ENCODE measurements at places on chromosomes 11 and 22.

DNA sequence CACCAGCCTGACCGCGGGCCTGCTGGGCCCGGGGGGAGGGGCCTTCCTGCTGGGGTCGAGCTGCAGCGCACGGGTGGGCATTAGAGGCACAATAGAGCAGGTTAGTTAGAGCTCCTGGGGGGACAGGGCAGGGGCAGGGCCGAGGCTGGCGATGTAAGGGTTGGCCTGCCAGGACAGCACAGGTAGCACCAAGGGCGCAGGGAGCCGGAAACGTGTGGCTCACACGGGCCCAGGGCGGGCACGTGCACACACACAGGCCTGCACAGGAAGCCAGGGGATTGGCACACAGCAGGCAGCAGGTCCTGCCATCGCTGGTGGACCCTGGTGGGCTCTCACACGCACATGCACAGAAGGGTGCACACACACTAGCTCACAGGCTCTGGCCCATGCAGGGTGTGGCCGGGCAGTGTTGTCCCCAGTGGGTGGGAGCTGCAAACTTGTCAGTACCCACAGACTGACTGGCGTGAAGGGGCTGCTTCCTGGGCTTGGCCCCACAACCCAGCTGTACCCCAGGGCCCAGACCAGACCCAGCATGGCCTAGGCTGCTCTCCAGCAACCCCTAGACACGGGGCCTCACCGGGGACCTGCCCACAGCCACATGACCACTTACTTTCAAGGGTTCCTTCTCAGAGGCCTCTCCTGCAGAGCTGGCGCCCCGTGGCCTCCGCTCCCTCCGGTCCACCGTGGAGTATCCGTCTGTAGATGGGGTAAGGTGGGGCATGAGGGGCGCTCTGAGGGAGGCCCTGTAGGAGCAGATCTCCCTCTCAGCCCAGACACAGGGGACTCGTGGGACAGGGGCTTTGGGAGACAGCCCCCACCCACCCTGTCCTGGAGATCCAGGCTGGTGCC is 29.9 kb upstream of the TXNRD2 start:
- DNase-seq, result no peak

DNA sequence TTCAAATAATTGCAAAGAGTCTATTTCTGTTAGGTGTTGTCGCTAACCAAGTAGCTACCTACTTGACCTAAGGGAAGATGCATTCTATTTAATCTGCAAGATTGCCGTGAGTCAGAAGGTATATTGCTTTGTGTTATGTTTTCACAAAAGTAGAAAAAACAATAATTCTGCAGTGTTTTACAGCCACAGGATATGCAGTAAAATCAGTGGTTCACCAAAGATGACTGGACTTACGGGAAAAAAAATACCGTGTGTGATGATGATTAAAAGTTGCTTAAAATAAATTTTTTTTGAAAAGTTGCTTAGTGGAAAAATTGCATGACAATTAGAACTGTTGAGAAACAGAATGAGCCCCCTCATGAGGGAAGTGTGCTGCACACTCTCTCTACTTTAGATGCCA is 209.1 kb downstream of the DDX10 start:
- DNase-seq, result no peak

DNA sequence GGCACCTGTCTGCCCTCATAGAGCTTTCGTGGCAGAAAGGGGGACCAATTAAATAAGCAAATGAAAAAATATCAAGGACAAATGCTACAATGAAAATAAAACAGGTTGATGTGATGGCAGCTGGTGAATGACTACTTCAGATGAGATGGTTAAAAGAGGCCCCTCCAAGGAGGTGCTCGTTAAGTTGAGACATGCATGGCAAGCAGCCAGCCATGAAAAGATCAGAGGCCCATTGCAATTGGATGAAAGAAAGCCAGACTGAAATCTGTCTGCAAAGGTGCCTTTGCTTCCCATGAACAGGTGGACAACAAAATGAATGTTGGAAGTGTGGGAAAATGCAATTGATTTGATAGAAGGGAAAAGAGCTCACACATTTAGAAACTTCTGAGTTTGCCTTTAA is 848 bp upstream of the TRPC6 start:
- no peak for DNase-seq

GRCh38 chr11:44498089-44498871 is 67.2 kb upstream of the CD82 start:
- no peak for DNase-seq

GRCh38 chr22:40111451-40111850 is 66.3 kb upstream of the TNRC6B start:
- DNase-seq, result no peak

DNA sequence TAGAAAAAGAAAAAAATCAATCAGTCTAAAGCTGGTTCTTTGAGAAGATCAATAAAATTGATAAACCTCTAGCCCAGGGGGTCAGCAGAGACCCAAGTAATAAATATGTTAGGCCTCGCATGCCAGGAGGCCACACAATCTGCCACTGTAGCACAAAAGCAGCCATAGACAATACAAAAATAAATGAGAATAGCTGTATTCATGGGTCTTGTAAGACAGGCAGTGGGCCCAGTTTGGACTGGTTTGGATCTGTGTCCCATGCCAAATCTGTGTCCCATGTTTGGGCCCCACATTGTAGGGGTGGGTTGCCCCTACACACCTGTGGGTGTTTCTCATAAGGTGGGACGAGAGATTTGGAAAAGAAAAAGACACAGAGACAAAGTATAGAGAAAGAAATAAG is 6.6 kb upstream of the PLAAT4 start:
- DNase-seq, result no peak

DNA sequence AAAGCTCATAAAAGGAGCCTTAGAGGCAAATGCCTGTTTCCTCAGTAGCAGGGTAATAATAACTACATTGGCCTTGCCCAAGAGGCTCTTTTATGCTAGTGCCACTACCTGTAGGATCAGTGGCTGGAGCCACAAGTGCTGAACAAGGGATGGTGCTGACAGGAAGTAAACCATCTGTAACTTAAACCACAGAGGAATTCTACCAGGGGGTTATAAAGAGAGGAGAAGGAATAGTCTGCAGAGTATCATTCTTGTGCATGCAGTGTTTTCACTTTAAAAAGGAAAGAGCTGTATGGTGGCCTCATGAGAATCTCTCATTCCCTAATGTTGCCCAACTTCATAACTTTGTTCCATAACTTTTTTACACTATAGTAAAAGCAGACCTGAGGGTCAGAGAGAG is 168.1 kb downstream of the DBX1 start:
- no peak for DNase-seq

DNA sequence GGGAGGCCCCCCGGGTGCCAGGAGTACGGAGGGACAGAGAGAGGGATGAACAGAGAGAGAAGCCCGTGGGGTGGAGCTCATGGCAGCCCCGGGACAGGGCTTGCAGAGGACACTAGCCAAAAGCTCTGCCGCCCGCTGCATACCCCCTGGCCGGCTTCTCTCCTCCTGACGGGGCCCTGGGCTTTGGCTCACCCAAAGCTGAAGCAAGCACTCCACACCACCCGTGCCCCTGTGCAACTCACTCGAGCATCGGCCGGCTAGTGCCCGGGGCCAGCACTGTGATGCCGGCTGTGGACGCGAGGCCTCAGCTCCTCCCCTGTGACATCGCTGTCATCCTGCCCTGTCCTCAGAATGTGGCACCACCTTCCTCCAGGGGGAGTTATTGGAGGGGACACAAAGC is 429.6 kb downstream of the BRD1 start:
- no peak for DNase-seq

Data from NCI-H1694 treated with DMSO at 0.1 percent for 48 hours (cell line).